ENCODE measurements at places on chromosomes 3 and 15.

DNA sequence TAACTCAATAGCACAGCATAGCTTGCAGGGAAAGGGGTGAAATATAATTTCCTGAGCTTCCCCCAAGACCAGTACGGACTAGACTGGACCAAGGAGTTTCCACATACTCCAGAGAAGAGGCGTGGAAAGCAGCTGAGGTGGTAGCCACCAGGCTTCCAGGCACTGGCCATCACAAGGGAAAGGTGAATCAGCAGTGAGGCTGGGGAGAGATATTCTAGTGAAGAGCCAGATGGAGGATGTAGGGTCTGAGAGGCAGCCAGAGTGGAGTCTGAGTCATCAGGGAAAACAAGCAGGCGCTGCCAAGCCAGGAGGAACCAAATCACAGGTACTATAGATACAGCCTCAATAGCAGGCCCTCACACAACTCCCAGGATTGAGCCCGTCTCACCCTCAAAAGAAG, 9.6 kb upstream of the RASA2 start:
- no peak for DNase-seq

DNA sequence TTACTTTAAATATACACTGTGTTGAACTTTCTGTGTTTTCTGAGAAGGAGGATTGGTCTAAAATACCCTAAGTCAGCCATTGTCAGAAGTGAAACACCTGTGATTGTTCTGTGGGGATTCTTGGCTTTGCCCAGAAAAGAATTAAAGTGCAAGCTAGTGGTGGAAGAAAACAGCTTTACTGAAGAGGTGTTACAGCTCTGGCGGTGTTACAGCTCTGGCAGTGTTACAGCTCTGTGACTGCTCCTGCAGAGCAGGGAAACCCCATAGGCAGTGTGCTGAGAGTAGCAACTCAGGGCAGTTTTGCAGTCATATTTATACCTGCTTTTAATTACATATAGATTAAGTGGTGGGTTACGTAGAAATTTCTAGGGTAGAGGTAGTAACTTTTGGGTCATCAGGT, 66.6 kb downstream of the C3orf20 start:
- no peak for DNase-seq

GRCh38 chr3:54056521-54056920, 65.8 kb upstream of the CACNA2D3 start:
- no peak for DNase-seq

DNA sequence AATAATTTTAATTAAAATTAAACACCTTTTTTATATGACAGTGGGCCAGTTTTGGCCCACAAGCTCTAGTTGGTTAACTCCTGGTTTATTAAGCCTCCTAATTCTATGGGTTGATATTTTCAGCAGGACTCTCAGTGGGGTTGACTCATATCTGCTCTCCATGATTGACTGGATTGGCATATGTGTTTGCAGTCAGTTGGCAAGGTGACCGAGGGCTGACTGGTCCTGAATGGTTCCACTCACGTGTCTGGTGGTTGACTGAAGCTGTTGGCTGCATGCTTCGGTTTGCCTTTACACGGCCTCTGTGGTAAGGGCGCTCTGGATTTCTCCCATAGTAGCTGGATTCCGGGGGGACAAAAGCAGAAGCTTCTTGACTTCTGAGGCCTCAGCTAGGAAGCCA, 65.3 kb upstream of the ZNF280D start:
- no peak for DNase-seq

DNA sequence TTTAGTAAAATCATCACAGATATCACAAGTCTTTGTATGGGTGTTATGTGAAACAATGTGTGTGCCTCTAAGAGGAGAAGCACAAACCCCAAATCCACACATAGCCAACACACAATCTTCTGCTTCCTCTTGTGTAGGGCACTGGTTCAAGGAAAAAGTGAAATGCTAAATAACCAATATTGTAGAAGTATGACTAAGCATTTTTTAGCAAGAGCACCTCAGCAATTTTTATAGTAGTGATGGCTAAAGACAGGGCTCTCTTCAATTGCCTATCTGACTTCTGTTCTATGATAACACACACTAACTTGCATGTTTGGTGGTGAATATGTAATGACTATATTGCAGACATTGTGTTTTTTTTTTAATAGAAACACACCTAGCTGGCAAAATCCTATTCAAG, 997.9 kb upstream of the ALCAM start:
- no peak for DNase-seq

- DNase-seq: no peak
Observed at GRCh38 chr3:185511711-185512110, 12.9 kb upstream of the TMEM41A start.

DNA sequence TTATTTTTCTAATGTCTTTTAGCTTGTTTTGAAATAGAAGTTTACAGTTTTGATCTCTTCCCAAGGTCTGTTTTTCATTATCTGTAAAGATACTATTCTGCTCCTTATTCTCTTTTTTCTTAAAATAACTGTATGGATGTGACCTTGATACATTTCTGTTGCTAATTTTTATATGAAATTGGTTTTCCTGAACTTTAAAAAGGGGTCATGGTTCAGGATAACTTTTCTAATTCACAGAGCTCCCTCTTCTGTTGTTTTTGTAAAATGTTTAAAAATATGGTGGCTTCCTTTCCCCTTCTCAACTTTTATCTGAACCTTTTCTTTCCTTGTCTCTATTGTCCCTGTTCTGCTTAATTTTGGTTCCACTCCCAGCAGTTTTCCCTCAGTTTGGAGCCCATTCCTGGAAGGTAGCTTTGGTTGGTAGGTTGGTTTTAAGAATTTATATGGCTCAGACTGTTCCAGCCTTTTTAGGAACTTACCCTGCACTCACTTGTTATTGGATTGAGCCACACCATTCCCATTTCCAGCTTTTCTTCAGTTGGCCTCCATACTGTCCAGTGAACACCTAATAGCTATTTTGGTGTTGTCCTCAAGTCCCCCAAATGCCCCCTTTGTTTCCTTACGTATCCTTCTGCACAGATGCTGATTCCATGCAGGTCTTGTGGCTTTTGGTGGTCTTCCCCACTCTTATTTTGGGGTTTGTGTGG, 70.3 kb downstream of the SLMAP start:
- no peak for DNase-seq

DNA sequence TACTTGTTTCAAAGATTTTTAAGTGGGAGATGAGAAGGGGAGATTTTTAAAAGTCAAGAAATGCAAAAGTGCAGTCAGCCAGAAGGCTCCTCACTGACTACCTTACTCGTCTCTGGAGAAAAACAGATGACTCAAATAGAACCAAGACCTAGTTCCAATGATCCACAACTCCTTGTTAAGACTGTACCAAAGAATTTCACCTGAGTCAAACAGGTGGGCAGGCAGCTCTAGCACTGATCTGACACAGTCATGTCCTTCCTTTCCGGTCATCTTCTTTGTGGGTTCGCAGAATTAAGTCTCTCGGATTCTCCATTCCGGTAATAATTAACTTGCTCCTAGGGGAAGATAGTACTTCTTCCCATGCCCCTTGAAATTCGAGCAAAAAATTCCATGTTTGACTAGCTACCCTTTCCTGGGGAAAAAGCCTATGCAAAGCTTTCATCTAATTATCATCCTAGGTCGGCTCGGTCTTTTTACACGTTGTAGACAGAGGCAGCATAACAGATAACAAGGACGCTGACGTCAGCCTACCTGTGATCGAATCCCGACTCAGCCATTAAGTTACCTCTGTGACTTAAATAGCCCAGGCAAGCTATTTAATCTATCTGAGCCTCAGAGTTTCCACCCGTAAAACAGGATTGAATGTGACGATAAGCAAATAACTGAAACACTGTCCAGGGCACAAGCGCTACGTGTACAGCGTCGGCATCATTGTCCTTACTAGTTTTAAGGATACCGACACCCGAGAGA, 758 bp downstream of the SELENOK start:
- DNase-seq: peak; percentile 42

DNA sequence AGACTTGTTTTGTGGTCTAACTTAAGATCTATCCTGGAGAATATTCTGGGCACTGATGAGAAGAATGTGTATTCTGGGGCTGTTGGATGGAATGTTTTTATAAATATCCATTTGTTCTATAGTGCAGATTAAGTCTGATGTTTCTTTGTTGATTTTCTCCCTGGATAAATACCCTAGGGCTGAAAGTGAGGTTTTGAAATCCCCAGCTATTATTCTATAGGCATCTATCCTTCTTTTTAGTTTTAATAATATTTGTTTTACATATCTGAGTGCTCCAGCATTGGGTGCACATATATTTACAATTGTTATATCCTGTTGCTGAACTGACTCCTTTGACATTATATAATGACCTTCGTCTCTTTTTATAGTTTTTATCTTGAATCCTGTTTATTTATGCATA, 42.9 kb downstream of the GALK2 start:
- DNase-seq: no peak

DNA sequence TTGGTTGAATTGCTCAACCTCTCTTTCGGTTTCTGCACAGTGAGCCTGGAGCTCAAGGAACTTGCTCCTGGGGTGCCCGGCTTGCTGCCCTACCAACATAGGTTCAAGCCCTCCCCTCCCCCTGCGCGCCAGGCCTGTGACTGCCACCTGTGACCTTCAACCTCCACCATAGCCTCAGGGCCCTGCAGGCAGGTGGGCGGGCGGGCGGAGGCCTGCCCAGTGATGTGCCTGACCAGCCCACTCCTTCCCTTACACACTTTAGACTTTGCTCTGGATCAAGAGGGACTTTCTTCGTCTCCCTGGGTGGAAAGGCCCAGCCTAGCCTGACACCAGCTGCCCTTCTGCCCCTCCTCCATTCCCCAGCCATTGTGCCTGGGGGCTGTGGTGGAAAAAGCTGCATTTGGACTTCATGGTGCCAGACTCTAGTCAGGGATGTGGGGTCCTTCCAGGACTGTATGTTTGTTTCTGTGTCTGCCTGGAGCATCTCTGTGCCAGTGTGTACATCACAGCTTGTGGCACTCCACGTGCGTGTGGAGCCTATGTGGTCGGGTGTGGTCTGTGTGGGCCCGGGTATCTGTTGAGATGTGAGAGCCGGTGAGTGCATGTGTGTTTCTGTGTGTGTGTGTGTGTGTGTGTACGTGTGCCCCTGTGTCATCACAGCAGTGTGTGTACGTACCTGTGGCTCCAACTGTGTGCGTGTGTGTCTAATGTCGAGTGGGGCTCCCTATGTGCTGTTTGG, 9.5 kb downstream of the PRKCD start:
- no peak for DNase-seq

GRCh38 chr15:90126022-90126421, 23.8 kb upstream of the IDH2 start:
- no peak for DNase-seq

GRCh38 chr3:14524311-14524711, 15.8 kb downstream of the GRIP2 start:
- no peak for DNase-seq

GRCh38 chr3:44409640-44410410, 67.6 kb downstream of the ZNF445 start:
- no peak for DNase-seq

DNA sequence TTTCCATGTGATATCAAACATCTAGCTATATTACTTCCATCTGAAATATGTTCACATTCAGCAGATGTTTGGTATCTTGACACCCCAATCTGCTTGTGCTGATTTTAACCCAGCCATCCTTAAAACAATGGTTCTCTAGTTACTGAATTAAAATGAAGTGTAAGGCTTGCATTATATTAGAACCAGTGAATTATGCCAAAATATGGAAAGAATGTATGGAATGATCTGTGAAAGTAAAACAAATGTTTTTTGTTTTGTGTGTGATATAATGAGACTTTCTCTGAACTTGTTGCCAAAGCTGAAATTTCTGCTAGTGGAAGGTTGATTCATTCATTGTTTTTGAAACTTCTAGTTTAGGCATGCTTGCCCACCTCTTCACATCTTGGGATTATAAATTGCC, 317.1 kb downstream of the MEX3B start:
- no peak for DNase-seq

DNA sequence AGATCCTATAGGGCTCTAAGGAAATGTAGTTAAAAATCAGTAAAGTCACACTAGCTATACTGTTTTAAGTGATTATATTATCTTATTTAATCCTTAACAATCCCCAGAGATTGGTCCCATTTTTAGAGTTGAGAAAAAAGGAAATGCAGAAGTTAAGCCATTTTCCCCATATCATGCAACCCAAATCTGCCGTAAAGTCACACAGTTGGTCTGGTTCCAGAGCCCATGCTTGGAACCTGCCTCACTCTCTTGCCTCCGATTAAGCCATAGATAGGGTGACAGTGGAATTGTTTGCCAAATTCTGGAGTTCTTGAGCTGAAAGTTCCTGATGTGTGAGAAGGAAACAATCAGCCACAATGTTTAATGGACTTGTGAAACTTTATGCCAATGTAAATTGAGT, 2.3 kb upstream of the P2RY13 start:
- DNase-seq: no peak

GRCh38 chr3:123392368-123392767, 56.5 kb downstream of the ADCY5 start:
- DNase-seq: no peak

DNA sequence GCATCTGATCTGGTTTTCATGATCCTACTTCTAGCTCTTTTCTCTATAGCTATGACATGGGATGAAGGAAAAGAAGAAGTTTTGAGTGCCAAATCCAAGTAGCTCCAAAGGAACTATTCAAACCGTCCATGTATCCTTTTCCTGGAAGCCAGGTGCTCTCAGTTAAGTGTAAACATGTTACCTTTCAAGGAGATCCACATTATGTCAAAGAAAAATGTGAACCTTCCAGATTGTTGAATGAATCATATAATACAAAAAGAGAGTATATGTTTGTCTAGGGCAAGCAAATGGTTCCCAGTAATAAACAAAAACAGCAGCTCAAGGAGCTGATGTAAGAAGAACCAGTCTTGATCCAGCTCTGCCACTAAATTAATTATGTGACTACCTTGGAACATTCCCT, 534.9 kb downstream of the MAGI1 start:
- no peak for DNase-seq

- no peak for DNase-seq
Observed at GRCh38 chr15:95302809-95303208, 1027.7 kb upstream of the NR2F2 start.
